CD4-positive, alpha-beta T cell treated with Interleukin-6 at 100 ng/mL for 8 hours (primary cell): ENCODE measurements at places on chromosomes 5 and 9.

DNA sequence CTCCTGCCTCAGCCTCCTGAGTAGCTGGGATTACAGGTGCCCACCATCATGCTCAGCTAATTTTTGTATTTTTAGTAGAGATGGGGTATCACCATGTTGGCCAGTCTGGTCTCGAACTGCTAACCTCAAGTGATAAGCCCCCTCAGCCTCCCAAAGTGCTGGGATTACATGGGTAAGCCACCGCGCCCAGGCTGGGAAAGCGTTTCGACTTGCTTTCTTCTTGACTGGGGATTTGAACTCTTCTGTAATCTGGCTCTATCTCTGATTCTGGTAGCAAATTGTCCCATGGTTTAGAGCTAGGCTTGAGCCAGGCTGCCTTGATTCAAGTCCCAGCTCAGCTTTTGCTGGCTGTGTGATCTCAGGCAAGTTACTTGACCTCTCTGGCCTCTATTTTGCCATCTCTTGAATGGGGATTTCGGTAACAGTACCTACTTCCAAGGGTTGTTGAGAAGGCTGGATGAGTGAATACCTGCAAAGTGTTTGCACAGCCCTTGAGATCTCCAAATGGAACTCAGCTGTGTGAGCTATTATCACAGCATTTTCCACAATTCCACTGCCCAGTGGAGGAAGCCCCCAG is 20.5 kb upstream of the MVB12B start:
- DNase-seq = no peak

DNA sequence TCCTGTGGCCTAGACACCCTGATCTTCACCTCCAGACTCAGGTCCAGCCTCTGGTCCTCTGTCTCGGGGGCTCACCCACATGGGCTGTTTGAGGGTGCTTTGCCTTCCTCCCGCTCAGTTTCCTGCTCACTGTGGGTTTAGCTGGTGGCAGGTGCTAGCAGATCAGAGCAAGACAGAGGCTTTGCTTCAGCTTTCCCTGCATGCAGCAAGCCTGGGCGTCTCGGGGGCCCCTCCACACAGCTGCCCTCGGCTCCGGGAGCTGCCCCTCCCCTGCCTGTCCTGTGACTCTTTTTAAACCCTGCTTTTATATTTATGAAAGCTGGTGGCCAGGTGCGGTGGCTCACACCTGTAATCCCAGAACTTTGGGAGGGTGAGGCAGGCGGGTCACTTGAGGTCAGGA is 14.6 kb downstream of the MRPL36 start:
- DNase-seq = no peak

- no peak for DNase-seq
These were observed 14.7 kb downstream of the GM2A start for GRCh38 chr5:151267491-151268260.

DNA sequence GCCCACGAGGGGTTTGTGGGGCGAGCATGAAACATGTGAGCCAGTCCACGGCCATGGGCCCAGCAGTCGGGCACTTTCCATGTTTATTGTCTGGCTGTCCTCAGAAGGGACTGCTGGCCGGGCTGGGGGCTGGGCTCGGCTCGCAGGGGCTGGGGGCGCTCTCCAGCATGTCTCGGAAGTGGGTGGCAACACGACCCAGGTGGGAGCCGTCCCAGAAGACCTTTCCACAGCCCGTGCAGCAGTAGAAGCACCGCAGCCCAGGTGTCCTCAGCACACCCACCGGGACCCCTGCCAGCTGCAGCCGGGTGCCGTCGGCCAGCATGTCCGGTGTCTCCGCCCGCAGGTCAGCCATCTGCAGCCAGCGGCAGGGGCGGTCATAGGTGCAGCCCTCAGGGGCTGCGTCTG is 4.8 kb upstream of the NRARP start:
- no peak for DNase-seq

DNA sequence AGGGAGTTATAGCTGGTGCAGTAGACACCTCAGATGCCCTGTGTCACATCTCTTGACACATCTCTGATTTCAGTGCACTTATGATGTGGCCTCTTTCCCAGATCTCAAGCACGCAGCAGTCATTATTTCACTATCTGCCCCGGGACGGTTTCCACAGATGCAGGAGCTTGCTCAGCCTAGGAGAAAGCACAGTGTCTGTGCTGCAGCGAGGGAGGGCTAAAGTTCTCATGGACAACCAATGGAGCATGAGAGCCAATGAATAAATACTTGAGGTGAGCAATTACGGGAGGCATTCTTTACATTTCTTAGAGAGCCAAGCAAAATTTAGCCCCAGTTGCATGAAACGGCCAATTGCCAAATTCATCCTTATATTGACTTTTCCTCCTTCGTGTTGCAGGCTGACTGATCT is 7.4 kb upstream of the MOB3B start:
- DNase-seq = no peak

DNA sequence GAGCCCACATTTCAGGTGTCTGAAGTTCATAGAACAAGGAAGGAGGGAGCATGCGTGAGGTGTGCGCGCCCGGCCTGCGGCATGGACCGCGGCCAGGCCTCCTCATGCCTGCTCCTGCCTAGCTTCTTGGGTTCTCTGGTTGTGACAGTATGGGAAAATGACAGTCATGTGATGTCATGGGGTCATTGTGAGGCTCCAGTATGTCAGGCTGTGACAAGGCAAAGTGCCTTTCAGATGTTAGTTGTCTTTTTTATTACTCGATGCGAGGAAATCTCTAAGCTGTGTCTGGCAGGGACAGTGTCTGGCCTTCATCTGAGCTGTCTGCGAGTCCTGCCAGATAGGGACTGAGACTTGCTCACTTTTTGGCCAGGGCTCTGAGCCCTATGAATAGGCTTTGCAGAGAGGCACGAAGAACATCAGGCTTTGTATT is 13.3 kb downstream of the UCK1 start:
- no peak for DNase-seq
